ENCODE measurements at places on chromosomes 13 and 19.

DNA sequence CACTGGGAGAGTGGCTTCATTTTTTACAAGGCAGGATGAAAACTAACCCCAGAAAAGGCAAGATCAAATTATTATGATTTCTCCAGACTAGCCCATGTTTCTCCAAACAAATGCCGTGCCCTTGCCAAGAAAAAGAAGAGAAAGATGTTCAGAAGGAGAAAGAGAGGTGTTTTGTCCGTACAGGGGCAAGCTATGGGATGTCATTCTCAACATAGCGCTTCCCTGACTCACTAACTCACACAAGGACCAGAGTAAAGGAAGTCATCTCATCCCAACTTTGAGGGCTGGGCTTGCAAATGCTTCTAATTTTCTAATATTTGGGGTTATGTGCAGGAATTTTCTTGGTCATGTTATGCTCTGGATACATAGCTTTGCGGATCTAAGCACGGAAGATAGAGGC, 224.2 kb upstream of the MAB21L1 start:
- DNase-seq = no peak

GRCh38 chr13:80030491-80030890, 310.4 kb downstream of the SPRY2 start:
- no peak for DNase-seq

GRCh38 chr19:49837009-49837310, 14.0 kb upstream of the PTOV1 start:
- DNase-seq = no peak

- DNase-seq = no peak
Measured at GRCh38 chr13:44542361-44542760, 33.8 kb downstream of the TSC22D1 start.

DNA sequence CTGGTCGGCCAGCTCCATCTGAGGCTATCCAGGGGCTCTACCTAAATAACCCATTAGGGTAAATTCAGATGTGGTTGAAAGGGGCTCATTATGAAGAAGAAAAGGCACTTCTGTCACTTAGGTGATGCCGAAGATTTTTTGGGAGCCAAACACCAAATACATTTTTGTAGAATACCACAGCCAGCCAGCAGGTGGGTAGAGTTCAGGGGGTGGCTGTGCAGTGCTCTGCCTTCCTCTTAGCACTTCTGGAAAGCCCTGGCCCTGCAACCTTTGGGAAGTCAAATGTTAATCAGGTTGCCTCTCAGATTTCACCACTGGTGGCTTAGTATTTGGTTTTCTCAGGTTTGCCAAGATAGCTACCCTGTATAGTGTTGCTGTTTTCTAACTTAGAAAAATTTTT, 18.5 kb upstream of the GPR18 start:
- DNase-seq = no peak

Data from activated T-helper 1 cell treated with anti-CD3 and anti-CD28 coated beads, Interleukin-2, amount 50 U/mL, for 16 hours (primary cell).